Activated CD4-positive, CD25-positive, alpha-beta regulatory T cell treated with anti-CD3 and anti-CD28 coated beads, Interleukin-2, amount 50 U/mL, for 24 hours (primary cell): ENCODE measurements at places on chromosomes 2 and 18.

DNA sequence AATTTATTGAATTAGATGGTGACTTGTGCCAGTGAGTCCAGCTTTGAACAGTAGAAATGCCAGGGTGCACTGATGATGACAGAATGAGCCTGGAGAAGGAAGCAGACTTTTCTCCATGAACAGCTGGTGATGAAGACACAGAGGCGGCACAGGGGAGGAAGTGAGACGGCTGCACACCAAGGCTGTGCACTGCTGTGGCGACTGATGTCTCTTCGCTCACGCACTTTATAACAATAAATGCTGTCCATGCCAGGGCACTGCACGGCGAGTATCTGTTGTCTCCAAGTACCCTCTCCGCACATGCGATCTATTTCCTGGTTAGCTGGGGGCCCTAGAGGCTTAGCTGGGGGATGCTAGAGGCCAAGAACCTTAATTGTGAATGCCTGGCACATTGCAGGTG is 175.2 kb downstream of the TMEM200C start:
- no peak for ATAC-seq

DNA sequence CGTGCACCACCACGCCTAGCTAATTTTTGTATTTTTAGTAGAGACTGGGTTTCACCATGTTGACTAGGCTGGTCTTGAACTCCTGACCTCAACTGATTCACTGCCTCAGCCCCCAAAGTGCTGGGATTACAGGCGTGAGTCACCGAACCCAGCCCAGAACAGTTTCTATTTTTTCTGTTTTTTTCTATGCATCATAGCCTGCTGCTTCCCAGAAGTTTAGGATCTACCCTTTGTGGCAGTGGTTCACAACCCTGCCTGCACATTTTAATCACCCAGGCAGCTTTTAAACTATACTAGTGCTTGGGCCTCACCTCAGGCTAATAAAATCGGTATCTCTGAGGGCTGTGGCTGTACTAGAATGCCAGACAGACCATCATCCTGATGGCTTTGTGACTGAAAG is 39.7 kb upstream of the SOCS6 start:
- no peak for ATAC-seq

DNA sequence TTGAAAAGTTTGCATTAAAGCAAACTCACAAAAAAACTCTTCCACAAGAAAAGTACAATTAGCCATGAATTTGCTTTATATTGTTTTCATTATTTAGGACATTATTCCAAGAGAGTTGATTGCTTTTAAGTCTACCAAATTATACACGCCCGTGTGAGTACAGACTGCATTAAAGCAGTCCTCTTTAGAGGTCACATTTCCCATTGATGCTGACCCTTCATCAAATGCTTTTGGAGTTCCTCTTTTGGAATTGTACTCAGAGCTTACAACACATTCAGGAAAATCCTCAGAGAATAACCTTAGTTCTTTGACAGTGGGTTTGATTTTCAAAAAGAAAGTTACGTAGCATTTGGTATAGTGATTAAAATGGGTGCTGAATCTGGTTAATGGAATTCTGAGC is 256.1 kb downstream of the CDH2 start:
- ATAC-seq: no peak

DNA sequence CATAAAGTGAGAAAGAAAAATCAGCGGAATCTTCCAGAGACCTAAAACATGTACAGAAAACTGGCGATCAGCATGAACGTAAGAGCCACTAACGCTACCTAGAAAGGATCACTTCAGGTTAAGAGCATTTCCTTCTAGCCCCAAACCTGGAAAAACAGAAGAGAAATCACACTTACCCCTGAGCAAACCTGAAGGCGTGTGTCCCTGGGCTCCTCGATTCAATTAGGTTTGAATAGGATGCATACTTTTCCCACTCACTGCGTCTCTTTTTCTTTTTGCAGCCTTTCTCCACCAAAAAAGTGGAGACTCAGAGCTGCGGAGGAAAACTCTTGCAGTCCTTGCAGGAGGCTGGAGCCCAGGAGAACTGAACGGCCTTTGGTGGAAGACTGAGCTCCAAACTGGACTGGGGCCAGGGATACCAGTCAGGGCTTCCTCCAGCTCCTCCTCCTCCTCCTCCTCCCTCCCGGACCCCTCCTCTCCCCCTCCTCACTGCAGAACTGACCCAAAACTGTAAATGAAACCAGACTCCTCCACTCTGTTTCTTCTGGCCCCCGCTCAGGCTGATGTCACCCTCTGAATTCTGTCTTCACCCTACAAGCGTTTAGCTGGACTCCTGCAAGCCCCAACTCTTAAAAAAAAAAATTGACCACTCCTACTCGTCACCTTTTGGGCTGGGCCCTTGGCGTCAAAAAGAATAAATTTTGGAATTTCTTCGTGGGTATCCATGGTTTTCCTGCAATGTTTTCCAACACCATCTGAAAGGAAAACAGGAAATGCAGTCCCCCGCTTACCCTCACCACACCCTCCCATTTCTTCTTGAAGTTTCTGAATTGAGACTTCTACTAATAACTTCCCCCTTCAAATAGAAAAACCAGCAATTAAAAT is at the start of gene COL6A3:
Gene COL6A3 (minus strand): TSS at position 388 of the 885 bp plus-strand sequence. CDS start 17,347 bp downstream, outside the sequence.
- no peak for ATAC-seq

DNA sequence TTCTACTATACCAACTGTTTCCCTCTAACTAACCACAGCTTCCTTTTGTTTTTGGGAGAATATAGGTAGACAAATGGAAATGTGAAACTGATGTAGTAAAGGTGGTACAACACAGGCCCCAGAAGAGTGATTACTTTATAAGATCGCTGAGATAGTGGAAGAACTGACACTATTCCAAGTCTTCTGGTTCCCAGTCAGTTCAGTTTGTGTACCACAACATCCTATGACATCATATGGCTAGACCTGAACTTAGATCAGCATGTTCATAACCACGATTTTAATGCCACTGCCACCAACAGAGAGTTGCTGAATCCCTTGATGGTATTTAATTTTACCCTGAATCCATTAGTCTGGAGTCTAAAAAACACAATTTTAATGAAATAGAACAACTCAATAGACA is 328.9 kb downstream of the GPD2 start:
- no peak for ATAC-seq

- ATAC-seq: no peak
These were observed 107.9 kb downstream of the B3GNT2 start for GRCh38 chr2:62303788-62304187.

GRCh38 chr18:59963229-59963628 is 63.4 kb downstream of the PMAIP1 start:
- no peak for ATAC-seq

DNA sequence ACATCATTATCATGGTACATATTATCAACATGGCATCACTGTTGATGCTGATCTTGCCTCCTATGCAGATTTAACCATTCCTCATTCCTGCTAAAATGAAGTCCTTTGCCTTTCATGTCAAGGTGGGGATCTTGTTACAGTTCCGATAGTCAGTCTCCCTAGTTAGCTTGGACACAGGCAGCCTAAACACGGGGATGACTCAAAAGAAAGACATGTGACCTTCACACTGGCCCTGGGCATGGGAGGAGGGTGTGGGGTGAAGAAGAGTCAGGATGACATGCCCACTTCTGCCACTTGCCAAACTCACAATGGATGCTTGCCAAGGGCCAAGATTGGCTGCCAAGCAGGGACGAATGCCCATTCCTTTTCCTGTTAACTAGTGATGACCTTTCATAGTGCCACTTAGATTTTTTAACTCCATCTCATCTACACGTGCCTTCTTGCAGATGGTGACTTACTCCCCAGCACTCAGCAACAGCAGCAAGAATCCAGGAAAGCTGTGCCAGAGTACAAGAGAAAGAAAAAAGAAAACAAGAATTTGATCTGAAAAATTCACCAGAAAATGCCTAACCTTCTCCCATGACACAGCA is 13.9 kb upstream of the SLC1A4 start:
- no peak for ATAC-seq

- ATAC-seq: no peak
These were observed 37.6 kb downstream of the LMAN2L start for GRCh38 chr2:96702098-96702785.

DNA sequence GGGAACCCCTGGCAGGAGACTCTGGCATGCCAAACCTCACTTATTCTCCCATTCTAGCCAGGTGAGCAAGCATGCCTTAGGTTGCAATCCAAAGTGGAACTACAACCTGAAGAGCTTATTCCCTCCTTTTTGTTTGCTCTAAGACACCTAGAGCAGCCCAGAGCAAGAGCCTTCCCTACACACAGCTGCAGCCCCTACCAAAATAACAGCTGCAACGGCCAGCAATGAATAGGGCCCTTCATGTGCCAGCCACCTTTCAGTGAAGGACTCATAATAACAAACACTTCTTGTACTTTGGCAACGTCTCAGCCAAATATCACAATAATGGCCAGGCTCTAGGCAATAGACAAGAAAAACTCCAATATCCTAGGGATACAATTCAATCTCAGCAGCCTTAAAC is 178.7 kb downstream of the ALK start:
- no peak for ATAC-seq

DNA sequence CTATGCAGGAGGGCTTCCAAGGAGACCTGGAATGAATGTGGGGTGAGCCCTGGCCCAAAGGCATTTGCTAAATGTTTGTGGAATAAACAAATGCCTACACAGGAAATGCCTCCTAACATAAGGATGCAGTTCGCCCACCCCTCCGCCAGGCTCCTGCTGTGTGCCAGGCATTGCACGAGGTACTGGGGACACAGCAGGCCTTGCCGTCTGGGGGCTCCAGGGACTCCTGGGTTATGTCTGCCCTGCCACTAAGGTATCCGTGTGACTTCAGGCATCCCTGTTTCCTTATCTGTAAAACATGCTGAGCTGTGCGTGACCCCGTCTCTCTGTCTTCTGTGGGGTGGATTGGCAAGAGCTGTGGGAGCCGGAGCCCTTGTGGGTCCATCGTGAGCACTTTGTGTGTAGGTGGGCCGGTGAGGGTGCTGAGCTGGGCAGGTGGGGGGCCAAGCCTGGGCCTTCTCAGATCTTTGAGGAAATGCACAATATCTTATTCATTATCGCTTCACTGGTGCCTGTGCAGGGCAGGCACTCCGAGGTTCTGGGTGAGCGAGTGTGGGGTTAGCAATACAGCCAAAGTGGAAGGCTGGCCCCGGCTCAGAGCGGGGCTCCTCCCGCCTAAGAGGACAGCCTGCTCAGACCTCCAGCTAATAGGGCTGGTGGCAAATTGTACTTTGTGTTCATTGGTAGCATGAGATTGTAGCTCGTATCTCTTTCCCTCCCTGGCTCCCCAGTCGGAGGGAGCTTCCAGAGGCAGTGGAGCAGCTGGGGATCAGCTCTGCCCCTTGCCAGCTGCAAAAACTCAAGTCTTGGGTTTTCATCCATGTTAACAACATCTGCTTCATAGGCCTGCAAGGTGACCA is 126.8 kb downstream of the GLI2 start:
- no peak for ATAC-seq

DNA sequence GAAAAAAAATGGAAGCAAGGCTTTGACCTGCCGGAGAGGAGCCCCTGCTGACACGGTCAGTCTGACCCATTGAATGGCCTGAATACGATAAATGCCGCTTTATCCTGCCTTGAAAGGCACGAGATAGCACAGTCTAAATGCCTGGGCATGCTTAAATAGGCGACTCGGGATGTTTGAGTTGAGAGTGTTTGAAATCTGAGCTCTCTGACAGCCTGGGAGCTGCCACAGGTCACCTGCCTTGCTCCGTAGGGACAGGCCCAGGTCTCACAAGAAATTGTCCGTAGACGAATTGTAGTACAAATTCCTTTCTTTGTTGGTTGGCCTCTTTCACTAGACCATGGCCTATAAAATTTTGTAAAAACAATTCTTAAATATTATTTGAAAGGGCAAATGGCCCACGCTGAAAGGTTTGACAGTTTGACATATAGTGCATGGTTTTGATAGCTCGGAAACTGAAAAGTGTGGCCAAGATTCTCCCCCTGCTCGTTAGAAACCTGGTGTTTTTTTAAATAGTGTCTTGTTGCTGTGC is 72.8 kb downstream of the MEIS1 start:
- no peak for ATAC-seq

- no peak for ATAC-seq
These were observed 57.1 kb upstream of the TSPYL6 start for GRCh38 chr2:54313147-54313546.

DNA sequence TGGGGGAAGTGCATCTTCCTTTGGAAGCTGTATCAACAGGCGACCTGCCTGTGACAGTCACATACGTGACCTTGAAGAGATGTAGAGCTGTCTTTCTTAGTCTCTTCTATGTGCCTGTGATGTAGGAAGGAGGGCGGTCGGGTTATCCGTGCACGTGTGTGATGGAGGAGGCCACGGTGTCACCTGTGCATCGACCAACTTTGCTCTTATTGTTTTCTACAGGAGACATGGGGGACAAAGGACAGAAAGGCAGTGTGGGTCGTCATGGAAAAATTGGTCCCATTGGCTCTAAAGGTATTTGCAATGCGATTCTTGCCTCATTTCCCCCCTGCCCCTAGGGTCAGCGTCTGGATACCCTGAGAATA is 20.7 kb upstream of the ALLC start:
- ATAC-seq: no peak
